Fibroblast of mammary gland (primary cell): ENCODE measurements at places on chromosomes 3 and 15.
A peak's percentile ranks its signal among the peaks of the same experiment; 100 is the strongest.

DNA sequence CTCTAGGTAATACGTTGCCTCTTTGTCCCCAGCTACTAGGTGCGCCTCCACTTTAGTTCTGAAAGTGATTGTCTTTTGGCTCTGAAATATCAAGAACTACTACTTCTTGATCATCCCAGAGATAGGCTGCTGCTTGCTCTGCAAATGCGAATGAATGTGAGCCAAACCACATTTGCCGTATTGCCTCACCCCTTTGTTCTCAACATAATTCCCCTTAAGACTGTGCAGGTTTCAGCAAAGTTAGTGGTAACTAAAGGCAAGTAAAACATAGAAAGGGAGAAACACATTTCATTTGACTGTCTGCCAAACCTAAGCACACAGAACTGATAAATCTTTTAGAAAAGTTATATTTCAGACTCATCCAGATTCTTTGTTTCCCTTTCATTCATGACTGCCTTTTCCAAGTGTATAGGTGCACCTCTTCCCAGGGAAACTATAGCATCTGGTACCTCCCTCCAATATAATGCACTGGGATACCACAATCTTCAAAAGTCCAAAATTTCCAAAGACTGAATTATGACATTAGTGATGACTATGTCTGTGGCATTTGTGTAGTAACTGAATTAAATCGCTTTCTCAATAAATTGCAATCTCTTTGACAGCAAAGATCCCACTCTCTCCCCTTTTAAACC lies 720.6 kb upstream of the CBLB start:
- DNase-seq: peak; percentile 82

GRCh38 chr3:16264174-16264707 lies 502 bp downstream of the DPH3 start:
- peak; percentile 21 for DNase-seq

DNA sequence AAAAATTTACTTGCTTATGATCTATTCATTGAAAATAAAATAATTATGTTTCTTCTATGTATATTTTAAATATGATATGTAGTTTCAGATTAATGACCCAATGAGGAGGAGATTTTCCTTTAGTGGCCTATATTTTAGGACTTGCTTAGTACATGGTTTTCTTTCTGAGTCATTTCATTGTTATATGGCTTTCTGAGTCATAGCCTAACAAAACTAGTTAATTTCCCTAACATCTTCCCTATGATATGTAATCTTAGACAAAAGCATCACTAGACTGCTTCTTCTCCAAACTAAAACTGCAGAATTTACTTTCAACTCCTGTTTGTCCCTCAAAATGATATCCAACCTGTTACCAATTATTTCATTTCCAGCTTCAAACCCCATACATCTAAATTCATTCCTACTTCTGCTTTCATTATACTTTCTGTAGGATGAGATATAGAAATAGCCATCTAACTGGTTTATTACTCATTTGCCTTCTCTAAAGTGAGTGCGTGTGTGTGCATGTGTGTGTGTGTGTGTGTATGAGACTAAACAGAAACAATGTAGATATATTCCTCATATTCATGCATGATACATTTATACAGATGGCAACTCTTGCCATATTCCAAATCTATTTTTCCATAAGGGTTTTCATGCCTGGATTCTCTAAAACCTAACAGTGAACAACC lies 915.0 kb upstream of the GBE1 start:
- DNase-seq: no peak

DNA sequence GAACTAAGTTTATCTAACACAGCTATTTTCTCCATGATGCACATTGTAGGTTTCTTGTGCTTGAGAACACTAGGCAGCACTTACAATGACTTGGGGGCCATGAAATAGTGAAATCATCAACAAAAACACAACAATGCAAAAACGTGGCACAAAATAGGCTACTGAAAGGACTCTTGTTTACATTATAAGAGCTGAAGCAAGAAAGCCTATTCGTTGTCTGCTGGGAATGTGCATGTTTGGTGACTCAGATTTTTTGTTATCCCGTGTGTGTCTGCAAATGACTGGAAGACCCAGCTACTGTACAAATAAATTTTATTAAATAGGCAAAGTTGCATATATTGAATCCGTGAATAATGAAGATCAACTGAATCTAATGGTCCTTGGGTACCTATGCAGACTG lies 85.0 kb downstream of the TCF12 start:
- DNase-seq: peak; percentile 82

DNA sequence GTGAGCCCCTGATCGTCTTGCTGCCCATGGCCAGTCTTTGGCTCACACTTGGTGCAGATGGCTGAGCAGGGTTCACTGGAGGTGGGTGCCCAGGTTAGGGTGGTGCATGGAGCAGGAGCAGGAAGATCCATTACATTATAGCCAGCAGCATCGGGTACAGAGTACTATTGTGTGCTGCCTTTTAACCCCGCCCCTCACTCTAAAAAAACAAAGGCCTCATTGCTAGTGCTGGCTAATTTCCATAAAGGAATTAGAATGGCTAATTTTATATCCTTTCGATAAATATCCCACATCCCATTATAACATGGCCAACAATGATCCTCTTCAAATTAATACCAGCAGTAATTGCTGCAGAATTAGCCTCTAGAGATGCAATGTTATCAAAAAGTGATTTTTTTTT lies 45.8 kb upstream of the PPP4R2 start:
- DNase-seq: no peak

- peak; percentile 51 for DNase-seq
These were observed 31.5 kb upstream of the TFDP2 start for GRCh38 chr3:142180761-142181362.

GRCh38 chr3:33363113-33363800 lies 76.9 kb downstream of the UBP1 start:
- no peak for DNase-seq

DNA sequence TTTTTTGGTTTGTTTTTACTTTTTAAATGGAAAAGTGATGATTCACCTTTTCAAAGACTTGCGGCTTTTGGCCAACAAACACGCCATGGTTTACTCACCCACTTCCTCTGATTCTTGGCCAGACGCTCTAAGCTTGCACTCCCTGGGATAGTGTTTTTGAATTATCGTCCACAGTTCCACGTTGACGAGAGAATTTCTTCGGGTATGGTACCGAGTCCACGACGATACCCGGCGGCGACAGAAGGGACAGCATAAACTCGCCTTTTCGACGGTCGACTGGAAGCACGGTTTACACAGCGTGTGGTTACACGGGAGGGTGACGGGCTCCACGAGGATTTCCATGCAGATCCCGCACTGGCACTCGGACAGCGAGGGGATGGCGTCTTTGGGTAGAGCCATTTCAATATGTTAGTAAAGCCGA lies 783 bp downstream of the RNF168 start:
- peak; percentile 94 for DNase-seq

- no peak for DNase-seq
These were observed 120.5 kb downstream of the PDZRN3 start for GRCh38 chr3:73504239-73504638.

DNA sequence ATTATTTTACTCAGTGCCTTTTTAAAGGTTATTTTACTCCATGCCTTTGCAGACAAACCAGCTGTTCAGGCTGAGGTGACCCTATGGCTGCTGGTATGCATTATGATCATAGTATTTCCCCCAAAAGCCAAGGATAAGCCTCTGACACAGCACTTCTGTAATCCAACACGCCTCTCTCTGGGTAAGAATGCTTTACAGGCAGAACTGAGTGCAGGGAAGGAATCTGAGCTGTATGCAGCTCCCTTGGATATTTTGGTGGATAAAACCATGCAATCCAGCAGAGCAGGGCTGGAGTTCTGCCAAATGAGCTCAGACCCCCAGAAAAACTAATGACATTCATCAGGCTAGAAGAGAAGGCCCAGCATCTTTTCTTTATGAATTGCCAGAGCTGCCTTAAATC lies 11.7 kb upstream of the MAP1A start:
- DNase-seq: no peak

GRCh38 chr3:9066141-9066540 lies 102.9 kb upstream of the RAD18 start:
- DNase-seq: no peak

GRCh38 chr3:16031434-16031833 lies 143.0 kb upstream of the GALNT15 start:
- no peak for DNase-seq

- DNase-seq: no peak
These were observed 519.9 kb downstream of the ZBBX start for GRCh38 chr3:166860217-166860616.

DNA sequence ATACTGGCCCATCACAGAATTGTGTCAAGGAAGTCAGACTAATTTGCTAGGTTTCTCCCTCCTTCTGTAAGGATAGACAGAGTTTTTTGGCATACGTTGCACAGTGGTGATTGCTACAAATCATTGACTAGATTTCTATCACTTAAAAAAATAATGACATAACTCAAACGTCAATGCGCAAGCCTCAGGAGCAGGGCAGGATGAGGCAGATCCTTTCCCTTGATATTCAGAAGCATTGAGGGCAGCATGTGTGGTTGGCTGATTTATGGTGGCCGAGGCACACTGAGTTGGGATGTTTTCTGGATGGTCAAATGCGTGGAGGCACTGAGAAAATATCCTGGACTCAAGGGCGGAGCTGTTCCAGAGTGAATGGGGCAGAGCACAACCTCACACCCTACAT lies 14.4 kb downstream of the THSD4 start:
- no peak for DNase-seq

DNA sequence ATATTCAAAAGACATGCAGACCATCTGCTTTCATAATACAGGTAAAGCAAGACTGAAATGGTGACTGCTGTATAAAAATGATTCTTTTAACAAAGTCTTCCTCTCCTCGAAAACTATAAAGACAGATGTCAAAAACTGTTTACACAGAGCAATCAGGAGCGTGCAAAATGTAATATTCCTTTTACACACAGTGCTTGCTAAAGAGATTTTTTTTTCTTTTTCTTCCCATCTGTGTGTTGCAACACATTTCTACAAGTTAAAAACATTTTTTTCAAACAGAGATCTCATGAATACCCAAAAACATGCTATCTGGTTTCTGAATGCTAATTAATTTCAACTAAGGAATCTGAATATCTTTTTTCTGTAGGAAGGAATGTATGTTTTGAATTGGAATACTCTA lies 22.1 kb downstream of the SATB1 start:
- DNase-seq: no peak

DNA sequence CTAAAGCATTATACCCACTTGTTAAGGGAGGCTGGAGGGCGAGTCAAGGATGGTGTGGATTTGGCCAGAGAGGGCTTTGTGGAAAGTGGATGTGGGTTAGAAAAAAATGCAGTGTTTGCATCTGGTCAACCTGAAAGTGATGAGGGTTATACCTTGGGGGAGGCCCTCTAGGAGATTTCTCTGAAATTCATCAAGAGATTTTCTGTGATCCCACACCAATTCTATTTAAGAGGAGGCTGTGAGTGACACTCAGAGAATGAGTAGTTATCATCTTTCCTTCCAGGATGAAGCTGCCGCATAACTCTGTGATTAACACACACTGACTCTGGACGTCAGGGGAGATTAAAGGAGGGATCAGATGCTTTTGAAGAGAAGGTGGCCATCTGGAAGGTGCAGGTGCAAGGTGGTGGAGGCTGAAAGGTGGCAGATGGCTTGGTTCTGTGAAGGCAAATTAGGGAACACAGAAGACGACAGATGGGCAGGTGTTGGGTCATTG lies 54.8 kb downstream of the ANAPC13 start:
- DNase-seq: no peak

GRCh38 chr3:46299608-46300460 lies 54.1 kb upstream of the CCR2 start:
- no peak for DNase-seq

- DNase-seq: no peak
These were observed 458.6 kb upstream of the ZNF385D start for GRCh38 chr3:22209578-22209977.

DNA sequence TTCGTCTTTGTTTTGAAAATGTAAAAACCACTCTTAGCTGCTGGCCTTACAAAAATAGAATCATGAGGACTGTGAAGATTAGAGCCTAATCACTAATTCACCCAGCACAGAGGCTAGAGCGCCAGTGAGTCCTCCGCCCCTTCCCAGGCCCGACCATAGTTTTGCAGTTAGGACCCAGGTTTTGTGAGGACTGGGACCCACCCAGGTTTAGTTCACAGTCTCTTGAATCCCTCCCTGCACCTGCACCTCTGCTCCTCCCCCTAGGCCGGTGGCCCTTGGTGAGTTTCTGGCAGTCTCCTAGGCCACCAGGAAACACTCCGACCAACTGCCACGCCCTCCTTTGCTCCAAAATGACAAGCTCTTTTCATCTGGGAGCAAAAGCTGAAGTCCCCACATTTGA lies 136.0 kb upstream of the CCDC54 start:
- peak; percentile 33 for DNase-seq
